CD4-positive, alpha-beta T cell treated with Interleukin-15 for 4 hours (primary cell): ENCODE measurements at places on chromosomes 7 and 10.
A peak's percentile ranks its signal among the peaks of the same experiment; 100 is the strongest.

DNA sequence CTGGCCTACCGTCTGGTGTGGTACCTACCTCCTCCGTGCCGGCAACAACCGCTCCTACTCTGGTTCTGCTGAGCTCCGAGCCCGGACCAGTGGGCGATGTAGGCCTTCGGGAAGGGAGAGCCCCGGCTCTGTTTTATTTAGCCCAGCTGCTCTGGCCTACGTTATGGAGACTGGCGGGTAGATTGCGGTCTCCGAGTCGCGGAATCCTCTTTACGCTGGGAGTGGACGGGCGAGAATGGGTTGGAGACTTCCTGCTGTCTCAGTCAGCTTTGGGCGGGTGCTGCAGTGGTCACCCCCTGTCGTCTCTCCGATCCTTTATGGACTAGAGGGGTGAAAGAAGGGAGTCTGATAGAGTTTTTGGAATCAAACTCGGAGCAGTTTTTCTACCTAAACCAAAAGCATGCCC is 406 bp downstream of the CBLL1 start:
- DNase-seq = no peak

DNA sequence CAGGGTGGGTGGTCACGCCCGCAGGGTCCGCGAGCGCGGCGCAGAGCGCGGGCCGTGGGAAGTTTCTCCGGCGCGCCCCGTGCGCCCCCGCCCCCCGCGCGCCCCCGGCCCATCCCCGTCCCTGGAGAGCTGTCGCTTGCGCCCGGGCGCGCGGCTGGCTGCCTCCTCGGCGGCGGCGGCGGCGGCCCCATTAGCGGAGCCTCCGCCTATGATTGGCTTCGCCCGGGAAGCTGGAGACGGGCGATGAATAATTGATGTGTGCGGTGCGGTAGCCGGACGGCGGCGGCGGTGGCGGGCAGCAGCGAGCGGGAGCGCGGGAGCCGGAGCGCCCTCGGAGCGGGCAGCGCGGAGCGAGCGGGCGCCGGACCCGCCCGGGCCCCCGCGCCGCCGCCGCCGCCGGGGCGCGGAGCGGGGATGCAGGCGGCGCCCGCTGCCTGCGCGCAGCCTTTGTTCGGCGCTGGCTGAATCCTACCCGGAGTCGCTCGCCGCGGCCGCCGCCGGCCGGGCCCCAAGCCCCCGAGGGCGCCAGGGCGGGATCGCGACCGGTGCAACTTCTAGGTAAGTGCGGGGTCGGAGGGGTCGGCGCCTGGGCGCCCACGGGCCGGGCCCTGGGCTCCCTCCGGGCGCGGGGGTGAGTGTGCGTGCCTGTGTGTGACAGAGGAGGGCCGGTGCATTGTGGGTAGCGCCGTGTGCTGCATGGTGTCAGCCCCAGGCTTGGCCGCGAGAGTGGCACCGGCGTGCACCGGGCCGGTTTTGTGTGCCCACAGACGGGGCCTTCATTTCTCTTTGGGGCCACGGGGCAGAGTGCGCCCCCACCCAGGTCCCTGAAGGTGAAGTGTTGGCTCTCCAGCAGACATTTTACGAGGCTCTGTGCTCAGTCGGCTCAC is 103.8 kb upstream of the PPIF start:
- peak; percentile 50 for DNase-seq

DNA sequence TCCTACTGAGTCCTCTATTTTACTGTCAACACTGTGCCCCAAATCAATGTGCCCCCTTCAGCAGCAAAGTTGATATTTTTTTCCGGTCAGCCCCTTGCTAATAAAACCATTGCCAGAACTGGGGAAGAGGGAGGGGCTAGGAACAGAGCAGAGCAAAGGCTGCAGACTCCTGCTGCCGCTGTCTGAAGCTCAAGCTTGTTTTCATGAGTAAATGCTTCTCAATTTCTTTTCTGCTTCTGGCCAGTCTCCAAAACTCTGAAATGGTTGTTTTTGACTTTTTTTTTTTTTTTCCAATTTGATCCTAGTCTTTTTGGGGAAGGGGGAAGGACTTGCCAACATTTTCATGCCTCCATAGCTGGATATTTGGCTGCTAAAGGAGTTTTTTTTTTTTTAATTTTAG is 26.7 kb upstream of the PROSER2 start:
- DNase-seq = no peak

DNA sequence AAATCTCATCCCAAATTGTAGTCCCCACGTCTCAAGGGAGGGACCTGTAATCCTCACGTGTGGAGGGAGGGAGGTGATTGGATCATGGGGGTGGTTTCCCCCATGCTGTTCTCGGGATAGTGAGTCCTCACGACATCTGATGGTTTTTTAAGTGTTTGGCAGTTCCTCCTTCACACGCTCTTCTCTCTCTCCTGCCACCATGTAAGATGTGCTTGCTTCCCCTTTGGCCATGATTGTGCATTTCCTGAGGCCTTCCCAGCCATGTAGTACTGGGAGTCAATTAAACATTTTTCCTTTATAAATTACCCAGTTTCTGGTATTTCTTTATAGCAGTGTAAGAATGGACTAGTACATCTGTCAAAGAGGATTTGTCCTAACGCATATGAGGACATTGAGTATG is 59.5 kb downstream of the RGS10 start:
- no peak for DNase-seq

DNA sequence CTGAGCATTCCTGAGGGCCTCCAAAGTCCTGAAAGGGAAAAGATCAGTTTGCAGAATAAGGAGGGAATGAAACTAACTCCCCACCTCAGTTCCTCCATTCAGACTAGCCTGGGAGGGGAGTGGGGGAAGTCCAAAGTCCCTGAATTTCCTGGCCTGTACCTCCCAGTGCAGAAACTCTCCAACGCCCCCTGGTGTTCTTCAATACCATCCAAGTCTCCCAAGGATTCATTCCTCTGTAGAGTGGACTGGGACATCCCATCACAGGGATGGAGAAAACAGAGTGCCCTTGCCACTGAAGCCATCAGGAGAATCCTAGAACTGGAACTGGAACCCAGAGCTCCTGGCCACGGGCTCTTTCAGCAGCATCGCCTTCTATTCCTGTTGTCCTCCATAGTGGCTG is 1.6 kb upstream of the COL13A1 start:
- DNase-seq = no peak

DNA sequence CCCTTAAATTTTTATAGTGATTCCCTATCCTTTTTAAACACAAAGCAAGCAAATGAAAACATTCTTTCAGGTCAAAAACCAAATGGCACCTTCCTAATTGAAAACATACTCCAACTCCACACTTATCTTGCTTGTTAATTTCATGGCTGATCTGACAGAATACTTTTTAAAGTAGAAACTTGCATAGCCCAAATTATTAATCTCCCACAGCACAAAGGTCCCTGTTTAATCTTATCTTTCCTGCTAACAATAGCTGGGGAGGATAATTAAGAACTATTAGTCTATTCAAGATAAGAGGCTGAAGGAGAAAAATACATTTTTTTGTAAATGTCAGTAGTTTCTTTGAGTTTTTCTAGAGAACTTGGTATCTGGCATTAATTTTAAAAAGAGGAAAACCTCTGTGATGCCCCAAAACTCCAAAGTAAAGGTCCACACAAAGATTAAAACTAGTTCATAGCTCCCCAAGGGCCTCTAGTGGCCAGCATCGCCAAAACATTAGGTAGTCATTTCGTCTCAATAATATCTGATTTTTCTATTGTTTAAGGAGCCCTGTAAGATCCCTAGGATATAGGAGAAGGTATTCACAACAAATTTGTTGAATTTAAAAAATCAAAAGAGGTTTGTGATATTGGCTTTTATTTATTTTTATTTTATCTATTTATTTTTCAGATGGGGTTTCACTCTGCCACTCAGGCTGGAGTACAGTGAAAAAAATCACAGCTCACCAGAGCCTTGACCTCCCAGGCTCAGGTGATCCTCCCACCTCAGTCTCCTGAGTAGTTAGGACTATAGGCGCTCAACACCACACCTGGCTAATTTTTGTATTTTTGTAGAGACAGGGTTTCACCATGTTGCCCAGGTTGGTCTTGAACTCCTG is 14.7 kb downstream of the CDNF start:
- peak; percentile 63 for DNase-seq

DNA sequence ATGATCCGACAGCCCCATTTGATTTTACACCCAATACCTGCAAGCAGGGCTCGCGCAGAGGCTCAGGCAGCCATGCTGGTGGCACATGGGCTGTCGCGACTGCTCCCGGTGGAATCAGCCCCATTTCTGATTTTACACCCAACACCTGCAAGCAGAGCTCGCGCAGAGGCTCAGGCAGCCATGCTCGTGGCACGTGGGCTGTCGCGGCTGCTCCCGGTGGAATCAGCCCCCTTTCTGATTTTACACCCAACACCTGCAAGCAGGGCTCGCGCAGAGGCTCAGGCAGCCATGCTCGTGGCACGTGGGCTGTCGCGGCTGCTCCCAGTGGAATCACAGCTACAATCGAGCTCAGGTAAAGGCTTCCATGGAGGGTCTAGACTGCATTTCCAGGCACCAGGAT is 244.1 kb downstream of the PTPRN2 start:
- DNase-seq = no peak

- DNase-seq = no peak
Measured at GRCh38 chr7:47191876-47192291, 390.0 kb downstream of the TNS3 start.

DNA sequence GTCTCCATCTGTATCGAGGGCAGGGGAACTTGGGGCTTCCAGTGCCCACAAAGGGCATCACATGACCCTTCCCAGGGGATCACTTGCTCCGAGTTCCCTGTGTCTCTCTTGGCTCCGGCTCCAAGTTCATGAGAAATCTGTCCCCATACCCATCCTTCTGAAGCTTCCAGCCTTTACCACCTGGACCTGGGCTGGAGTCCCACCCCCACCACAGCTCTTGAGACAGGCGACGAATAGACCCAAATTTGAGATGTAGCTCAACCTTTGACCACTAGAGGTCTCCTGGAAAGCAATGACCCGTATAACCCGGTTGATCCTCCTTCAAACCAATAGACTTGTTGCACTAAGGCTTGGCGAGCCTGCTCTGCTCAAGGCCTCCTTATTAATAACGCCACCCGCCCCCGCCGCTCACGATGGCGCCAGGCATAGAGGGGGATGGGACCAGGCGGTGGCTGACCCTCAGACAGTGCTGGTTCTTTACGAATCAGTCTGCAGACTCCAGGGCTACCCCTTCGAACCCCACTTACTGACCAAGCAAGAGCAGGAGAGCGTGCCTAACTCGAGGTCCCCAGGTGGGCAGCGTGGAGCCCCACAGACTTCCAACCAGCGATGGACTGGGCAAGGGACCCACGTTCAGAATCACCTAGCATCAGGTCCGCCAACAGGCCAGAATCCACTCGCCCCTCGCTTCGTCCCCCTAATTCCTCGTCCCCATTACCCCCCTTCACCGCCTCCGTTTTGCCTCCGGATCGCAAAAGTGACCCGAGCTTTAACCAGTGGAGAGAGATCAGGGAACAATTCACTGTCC is 4.4 kb upstream of the ARID5B start:
- DNase-seq = peak; percentile 84

- no peak for DNase-seq
Measured at GRCh38 chr10:43957267-43958070, 308.8 kb upstream of the ZNF32 start.

- DNase-seq = peak; percentile 71
Measured at GRCh38 chr10:133318494-133319127, 9.9 kb downstream of the ZNF511 start.

DNA sequence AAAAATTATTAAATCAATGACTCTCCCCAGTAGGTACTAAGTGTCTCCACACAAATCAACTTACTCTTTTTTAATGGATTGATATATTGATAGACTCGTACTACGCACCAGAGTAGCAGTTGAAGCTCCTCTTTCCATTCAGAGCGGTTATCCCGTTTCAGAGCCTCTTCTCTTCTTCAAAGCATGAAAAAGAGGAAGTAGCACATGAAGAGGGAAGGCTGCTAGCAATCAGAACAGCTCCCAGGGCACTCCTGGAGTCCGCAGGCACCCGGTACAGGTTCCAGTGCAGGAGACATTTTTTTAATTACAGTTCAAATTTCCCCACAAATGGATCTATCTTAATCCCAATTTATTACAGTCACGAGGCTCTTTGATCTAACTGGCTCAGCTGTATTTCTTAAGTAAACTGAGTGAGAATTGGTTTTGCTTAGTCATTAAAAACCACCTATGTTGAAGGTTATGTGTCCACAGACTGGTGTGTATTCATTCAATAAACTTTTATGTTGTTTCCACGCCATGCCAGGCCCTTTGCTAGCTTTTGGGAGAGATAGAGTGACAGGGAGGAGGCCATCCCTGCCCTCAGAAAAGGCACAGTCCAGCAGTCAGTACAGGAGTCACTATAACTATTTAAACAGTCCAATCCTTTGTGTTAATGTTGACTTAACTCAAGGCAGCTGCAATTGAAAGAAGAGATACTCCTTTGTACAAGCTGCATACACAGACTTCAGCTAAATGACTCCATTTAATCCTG is 32.1 kb upstream of the CALN1 start:
- no peak for DNase-seq

GRCh38 chr10:91206837-91207474 is 13.5 kb upstream of the PCGF5 start:
- no peak for DNase-seq

- no peak for DNase-seq
Measured at GRCh38 chr10:42975005-42975493, 101.8 kb upstream of the RET start.

GRCh38 chr7:30922596-30922995 is 10.9 kb downstream of the AQP1 start:
- no peak for DNase-seq

- DNase-seq = no peak
Measured at GRCh38 chr10:65611592-65611991, 1314.2 kb upstream of the LRRTM3 start.
